Kidney (tissue), 22 donors: ENCODE measurements at places on chromosomes 4 and X. TPM values are rescaled to one million over a fixed set of nuclear protein-coding genes. Genes with fewer than 3 reads are reported as not detected.

Gene NSG1
- 4.7 TPM for polyA plus RNA-seq

Gene UGT8
- 20.0 TPM for polyA plus RNA-seq

DNA sequence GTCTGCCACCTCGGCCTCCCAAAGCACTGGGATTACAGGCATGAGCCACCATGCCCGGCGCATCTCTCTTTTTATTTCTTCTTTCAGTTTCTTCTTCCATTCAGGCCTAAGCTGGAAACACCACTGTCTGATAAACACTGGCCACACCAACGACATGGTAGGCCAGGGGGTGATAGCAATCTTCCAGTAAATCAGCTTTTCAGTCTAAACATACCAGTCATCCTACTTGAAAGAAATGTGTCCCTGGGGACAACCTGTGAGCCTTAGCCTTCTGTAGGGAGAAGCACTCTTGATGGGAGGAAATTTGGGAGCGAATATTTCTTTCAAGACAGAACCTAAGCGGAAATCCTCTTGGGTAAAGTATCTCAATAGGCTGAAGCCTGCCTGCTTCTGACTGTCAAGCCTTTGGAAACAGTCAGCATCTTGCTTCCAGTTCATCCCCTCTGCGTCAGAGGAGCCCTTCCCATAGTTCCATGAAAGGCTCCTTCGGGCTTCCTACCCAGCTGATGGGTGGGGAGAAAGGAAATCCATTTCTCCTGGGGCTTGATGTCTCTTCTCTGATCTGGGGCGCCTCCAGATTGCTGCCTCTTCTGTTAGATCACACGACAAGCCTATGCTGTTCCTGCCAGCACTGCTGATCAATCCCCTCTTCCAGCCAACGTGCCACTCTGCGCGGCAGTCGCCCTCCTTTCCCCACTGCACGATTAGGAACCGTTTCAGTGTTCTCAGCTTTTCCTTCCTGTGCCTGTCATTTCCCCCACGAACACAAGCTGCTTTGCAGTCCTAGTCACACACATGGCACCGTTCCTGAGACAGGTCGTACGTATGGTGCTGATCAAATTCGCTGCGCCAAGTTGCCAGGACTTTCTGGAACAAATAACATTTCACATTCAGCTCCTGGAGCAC lies 49.5 kb upstream of the CBR4 start:
- peak overlapping the region; percentile 50 for H3K27ac ChIP-seq
- DNase-seq: no peak
- no peak overlapping the region for H3K4me3 ChIP-seq
- H3K27me3 ChIP-seq: no peaks in the 10 kb centered on the region

Gene COX7B2
- not detected for polyA plus RNA-seq

- no peaks in the 10 kb centered on the region for H3K4me1 ChIP-seq
- H3K27me3 ChIP-seq: peaks cover 2% of the 10 kb centered on the region
- H3K36me3 ChIP-seq: no peaks in the 10 kb centered on the region
- no peak for DNase-seq
- H3K4me3 ChIP-seq: no peak overlapping the region
Observed at GRCh38 chrX:17705211-17705610, 32.1 kb upstream of the SCML1 start.

- H3K36me3 ChIP-seq: no peaks in the 10 kb centered on the region
- no peak overlapping the region for H3K4me3 ChIP-seq
- H3K4me1 ChIP-seq: no peaks in the 10 kb centered on the region
- no peak overlapping the region for H3K27ac ChIP-seq
- no peaks in the 10 kb centered on the region for H3K27me3 ChIP-seq
- DNase-seq: no peak
Observed at GRCh38 chrX:1582686-1583437, 8.5 kb upstream of the AKAP17A start.

Gene MMRN1
- 0.62 TPM for polyA plus RNA-seq

Gene ADRA2C
- 21.9 TPM for polyA plus RNA-seq

Gene MAGEB2
- not detected for polyA plus RNA-seq

DNA sequence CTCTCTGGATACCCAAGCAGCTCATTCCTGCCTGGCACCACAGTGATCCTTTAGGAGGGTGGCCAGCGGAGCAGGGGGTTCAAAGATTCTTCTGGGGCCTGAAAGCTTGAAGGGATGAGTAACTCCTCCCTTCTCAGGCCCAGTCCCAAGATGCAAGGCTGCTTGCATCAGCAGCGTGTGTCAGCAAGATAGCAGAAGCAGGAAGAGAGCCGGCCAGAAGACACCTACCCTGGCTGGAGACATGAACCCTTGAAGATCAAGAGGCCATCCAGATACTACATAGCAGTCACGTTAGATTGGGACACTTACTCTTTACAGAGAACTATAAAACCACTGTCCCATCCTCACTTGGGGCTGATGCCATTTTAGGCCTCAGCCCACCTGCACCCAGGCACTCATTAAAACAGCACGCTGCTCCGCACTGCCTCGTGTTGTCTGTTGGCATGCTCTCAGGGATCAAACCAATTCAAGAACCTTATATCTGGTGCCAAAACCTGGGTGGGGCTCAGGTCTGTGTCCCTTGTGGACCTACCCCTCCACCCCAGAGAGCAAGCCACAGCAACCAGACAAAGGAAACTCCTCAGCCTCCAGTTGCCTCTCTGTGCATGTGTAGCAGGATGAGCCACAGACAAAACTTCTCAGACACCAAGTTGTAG lies 6.5 kb downstream of the UGT2B17 start:
- H3K4me3 ChIP-seq: no peak overlapping the region
- H3K36me3 ChIP-seq: no peaks in the 10 kb centered on the region
- H3K27ac ChIP-seq: no peak overlapping the region
- H3K4me1 ChIP-seq: no peaks in the 10 kb centered on the region
- DNase-seq: peak; percentile 16
- H3K27me3 ChIP-seq: no peaks in the 10 kb centered on the region

- no peaks in the 10 kb centered on the region for H3K27me3 ChIP-seq
- no peaks in the 10 kb centered on the region for H3K36me3 ChIP-seq
- H3K4me1 ChIP-seq: no peaks in the 10 kb centered on the region
- no peak overlapping the region for H3K4me3 ChIP-seq
- no peak overlapping the region for H3K27ac ChIP-seq
- no peak for DNase-seq
Observed at GRCh38 chr4:34943741-34944386, 1300.5 kb downstream of the ARAP2 start.

Gene GPAT3
- 25.3 TPM for polyA plus RNA-seq

Gene TLR10
- polyA plus RNA-seq: 0.11 TPM

Gene TCEANC
- 2.6 TPM for polyA plus RNA-seq

DNA sequence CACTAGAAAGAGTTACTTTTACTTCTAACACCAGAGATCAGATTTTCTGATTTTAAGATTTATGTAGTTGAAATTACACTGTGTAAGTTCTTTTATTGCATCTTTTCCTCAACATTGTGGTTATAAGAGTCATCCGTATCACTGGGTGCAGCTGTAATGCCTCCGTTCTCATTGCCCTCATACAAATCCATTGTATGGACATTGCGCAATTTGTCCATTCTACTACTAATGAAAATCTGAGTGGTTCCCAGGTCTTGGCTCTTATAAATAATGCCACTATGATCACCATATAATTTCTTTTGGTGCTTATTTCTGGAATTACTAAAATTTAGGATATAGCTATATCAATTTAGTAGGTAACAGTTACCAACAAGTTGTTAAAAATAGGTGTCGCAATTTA lies 614.0 kb upstream of the GALNT7 start:
- H3K4me3 ChIP-seq: no peak overlapping the region
- no peaks in the 10 kb centered on the region for H3K4me1 ChIP-seq

GRCh38 chr4:1628892-1629698 lies 55.0 kb downstream of the FAM53A start:
- DNase-seq: peak; percentile 69
- no peak overlapping the region for H3K4me3 ChIP-seq
- no peaks in the 10 kb centered on the region for H3K4me1 ChIP-seq
- H3K27ac ChIP-seq: no peak overlapping the region
- H3K36me3 ChIP-seq: no peaks in the 10 kb centered on the region

DNA sequence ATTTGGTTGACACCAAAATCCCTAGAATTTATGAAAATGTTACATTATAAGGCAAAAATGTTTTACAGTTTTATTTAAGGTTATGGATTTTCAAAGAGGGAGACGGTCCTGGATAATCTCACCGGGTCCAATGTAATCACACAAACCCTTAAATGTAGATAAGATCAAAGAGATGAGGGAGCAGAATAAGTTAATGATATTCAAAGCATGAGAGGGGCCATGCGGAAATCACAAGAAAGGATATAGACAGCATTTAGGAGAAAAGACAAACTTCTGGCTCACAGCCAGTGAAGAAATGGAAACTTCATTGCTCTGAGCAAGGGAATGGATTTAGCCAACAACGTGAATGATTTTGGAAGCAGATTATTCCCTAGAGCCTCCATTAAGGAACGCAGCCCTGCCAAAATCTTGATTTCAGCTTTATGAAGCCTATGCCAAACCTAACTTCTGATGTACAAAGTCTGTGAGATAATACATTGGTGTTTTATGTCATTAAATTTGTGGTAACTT lies 684.4 kb upstream of the GNPDA2 start:
- no peak overlapping the region for H3K4me3 ChIP-seq
- H3K4me1 ChIP-seq: no peaks in the 10 kb centered on the region
- H3K36me3 ChIP-seq: no peaks in the 10 kb centered on the region
- H3K27me3 ChIP-seq: no peaks in the 10 kb centered on the region

- H3K4me1 ChIP-seq: no peaks in the 10 kb centered on the region
- peak overlapping the region; percentile 53 for H3K27ac ChIP-seq
- DNase-seq: peak; percentile 31
- peaks cover 14% of the 10 kb centered on the region for H3K27me3 ChIP-seq
Observed at GRCh38 chrX:118975831-118976598, 1.6 kb downstream of the LONRF3 start.

DNA sequence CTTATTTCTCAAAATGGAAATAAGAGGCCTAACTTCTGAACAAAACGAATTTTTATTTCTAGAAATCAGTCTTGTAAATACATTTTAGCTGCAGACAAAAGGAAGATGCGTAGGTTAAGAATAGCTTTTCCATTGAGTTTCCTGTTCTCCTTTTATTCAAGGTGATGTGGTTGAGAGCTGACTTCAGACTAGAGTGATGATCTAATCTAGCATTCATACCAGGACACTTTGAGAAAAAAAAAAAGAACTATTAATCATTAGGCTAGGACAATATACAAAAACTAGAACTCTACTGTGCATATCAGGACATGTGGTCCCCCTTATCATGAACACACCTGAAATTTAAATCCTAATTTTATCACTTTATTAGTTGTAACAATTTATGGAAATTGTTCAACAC lies 884.5 kb upstream of the EPHA5 start:
- no peaks in the 10 kb centered on the region for H3K36me3 ChIP-seq
- no peak overlapping the region for H3K4me3 ChIP-seq
- no peaks in the 10 kb centered on the region for H3K4me1 ChIP-seq
- H3K27ac ChIP-seq: no peak overlapping the region

Gene GYPE
- 0.60 TPM for polyA plus RNA-seq

DNA sequence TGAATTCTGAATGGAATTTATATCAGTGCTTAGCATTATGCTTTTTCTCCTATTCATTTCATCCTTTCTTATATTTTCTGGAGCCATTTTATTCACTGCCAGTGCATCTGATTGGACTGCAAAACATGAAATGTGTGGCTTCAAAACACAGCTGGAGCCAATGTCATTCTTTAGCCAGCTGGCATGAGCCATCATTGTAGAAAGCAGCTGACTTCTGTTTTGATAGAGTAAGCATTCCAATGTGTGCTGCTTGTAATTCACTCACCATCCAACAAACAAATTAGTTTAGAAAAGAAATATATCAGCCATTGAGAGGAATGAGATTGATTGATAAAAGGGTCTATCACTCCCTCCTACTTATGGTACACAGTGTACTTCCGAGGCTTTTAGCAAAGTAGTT lies 2616.0 kb downstream of the ARAP2 start:
- no peaks in the 10 kb centered on the region for H3K36me3 ChIP-seq
- no peak overlapping the region for H3K4me3 ChIP-seq
- H3K27me3 ChIP-seq: no peaks in the 10 kb centered on the region
- no peak for DNase-seq
- H3K27ac ChIP-seq: no peak overlapping the region

Gene TRIM61
- 0.30 TPM for polyA plus RNA-seq

DNA sequence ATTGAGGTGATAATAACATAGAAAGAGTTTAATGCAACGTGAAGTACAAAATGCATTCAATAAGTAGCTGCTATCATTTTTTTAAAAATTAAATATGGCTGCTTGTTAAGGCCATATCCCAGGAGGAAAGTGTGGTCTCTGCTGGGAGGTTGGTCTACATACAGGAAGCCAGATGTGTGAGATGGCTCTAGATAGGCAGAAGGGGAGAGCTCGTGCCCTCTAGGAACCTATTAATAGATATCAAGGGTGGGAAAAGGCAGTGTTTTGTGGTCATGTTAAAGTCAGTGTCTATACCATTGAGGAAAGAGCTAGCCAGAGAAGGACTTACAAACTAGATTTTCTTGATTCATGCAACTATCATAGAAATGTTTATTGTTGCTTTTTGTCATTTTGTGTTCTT lies 140.5 kb downstream of the KLHL8 start:
- peak overlapping the region; percentile 8 for H3K27ac ChIP-seq
- H3K27me3 ChIP-seq: no peaks in the 10 kb centered on the region
- no peak overlapping the region for H3K4me3 ChIP-seq
- H3K4me1 ChIP-seq: no peaks in the 10 kb centered on the region

Gene FREM3
- not detected for polyA plus RNA-seq

Gene GAGE12F
- polyA plus RNA-seq: not detected

DNA sequence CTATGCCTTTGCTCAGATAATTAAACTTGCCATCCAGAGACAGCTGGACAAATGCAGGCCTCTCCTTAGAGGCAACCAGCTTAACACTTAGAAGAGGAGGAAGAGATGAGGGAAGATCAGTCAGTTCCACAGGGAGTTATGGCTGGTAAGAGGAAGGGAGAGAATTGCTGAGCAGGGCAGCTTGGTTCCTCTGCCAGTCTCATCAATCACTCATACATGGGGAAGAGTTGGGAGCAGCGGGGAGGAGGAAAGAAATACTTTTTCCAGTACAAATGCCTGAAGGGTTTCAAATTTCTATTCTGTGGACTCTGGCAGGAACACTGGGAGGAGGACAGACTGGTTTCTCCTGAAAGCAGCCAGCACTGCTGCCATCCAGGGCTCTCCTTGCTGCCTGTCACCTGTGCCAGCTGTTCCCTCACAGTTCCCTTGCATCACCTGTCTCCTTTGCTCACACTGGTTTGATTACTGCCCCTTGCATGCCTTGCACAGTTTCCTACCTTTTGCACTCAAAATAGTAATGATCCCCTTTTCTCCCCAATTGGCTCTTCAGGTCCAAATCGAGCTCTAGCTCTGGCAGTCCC lies 59.5 kb downstream of the PGRMC2 start:
- no peak overlapping the region for H3K27ac ChIP-seq
- no peaks in the 10 kb centered on the region for H3K27me3 ChIP-seq
- no peak overlapping the region for H3K4me3 ChIP-seq
- H3K4me1 ChIP-seq: no peaks in the 10 kb centered on the region
- no peaks in the 10 kb centered on the region for H3K36me3 ChIP-seq

Gene ZMAT1
- polyA plus RNA-seq: 8.5 TPM

Gene CXorf51A
- polyA plus RNA-seq: not detected

Gene ABCG2
- polyA plus RNA-seq: 1.5 TPM

GRCh38 chr4:169098532-169098931 lies 88.5 kb upstream of the CBR4 start:
- H3K4me1 ChIP-seq: no peaks in the 10 kb centered on the region
- H3K4me3 ChIP-seq: no peak overlapping the region
- H3K27me3 ChIP-seq: no peaks in the 10 kb centered on the region
- DNase-seq: no peak
- peaks cover 15% of the 10 kb centered on the region for H3K36me3 ChIP-seq
- peak overlapping the region; percentile 26 for H3K27ac ChIP-seq

Gene LAP3
- 123 TPM for polyA plus RNA-seq

Gene ZNF732
- polyA plus RNA-seq: not detected
